ENCODE measurements at places on chromosomes 13 and 19.

- no peak for DNase-seq
These were observed 18.6 kb upstream of the STRN4 start for GRCh38 chr19:46764817-46765291.

- DNase-seq: peak; percentile 64
These were observed at the start of gene FOXA3 for GRCh38 chr19:45863840-45864628. Gene FOXA3 (plus strand): TSS chr19:45864326. CDS start chr19:45864457, 131 bp downstream.

DNA sequence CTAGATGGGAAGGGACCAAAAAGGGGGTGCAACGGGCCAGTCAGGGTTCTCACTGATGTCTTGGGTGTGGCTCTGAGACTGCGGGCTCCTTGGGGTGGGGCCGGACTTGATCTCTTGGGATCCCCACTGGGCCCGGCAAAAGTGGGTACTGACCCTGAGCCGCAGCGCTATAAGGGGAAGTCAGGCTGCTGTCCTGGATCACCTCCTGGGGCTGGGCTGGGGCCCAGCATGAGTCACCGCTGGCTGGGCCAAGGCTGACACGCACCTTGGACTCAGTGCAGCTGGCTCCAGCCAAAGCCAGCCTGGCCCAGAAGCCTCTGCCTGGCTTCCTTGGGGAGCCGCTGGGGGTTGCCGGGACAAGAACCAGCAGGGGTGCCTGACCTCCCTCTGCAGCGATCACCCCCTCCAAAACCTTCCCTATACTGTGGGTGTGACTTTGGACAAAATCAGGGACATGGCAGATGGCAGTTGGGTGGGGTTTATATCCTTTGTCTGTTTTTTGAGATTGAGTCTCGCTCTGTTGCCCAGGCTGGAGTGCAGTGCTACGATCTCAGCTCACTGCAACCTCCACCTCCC, 617 bp upstream of the IQCN start:
- no peak for DNase-seq

DNA sequence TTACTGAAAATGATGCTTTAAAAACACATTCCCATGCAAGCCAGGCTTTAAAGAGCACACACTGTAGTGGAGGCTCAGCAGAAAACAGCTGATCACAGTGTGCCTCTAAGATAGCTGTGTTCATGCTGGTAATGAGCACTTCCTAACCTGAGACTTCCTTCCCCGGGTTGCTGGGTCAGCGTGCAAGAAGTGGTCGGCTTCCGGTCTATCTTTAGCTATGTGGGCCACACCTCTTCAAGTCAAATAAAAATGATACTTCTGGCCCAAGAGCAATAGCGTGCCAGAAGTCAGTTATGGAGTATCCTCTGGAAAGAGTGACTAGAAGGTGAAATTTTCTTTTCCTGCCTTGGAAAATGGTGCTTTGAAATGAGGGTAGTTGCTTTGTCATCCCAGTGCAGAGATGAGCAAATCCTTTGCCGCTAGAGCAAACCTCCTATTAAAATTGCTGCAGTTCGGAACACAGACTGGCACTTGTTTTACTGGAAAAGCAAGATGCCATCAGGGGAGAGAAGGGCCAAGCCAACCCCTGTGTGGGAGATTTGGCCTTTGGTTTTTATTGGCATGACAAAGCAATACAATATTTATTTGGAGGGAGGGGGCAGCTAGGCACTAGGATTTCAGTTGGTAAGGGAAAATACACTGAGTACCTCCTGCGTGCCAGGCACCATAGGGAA, 64.2 kb downstream of the ARHGAP35 start:
- DNase-seq: peak; percentile 23

- DNase-seq: no peak
These were observed 534 bp downstream of the STK24 start for GRCh38 chr13:98576200-98576945.

DNA sequence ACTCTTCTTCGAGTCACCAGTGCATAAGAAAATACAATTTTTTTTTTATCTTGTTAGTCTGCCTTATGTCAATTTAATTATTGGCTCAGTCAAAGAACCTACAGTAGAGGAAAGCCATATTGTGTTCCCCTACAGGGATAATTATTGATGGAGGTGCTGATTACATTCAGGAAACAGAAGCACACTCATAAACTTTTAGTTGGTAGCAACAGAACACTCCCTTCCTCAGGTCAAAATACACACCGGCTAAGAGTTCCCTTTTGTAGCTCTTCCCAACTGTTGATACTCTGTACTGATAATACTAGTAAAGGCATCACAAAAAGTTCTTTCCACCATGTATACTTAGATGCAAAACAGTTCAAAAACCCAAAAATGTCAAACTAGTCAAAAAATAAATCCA, 18.4 kb downstream of the FOXO1 start:
- no peak for DNase-seq

DNA sequence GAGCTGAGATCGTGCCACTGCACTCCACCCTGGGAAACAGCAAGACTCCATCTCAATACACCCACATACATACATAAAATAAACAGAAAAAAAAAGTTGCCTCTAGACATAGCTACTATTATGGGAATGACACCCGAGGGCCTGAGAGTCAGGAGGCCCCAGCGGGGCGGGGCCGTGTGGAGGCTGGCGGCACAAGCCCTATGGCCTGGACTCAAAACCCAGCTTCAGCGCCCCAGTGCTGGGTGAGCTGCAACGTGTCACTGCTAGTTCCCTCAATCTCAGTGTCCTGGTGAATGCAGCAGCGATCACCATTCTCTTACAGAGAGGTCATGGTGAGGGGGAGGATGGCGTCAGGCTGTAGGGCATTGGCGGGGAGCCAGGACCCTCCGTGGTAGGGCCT, 9.2 kb upstream of the ZSCAN1 start:
- DNase-seq: no peak

GRCh38 chr19:7636691-7637373, at the start of gene STXBP2:
Gene STXBP2 (plus strand): TSS chr19:7637110. CDS start chr19:7637150, 40 bp downstream.
- DNase-seq: peak; percentile 97

DNA sequence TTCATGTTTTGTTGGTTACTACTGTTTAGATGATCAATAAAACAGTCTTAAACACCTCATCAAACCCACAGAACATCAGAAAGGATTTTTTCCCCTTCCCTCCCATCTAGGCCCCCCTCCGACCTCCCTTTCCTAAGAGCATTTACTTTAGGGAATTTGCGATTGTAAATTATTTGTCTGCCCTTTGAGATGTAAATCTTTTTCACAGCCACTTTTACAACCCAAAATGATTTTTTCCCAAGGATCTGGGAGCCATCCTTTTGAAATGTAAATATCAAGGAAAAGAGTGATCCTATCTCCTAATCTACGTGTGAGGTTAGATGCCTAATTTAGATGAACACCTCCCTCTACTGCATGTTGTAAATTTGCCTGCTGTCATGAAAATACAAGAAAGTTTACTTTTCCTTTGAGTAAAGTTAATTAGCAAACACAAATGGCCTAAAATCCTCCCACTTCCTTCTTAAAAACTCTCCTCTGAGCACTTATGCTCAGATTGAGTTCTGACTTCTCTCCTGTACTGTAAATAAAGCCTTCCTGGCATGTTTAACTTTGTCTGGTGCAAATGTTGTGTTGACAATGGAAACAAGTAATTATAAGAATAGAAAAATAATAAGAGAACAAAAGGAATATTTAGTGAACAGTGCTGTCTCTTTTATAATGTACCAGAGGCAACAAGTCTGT, 1646.9 kb upstream of the SPRY2 start:
- no peak for DNase-seq

DNA sequence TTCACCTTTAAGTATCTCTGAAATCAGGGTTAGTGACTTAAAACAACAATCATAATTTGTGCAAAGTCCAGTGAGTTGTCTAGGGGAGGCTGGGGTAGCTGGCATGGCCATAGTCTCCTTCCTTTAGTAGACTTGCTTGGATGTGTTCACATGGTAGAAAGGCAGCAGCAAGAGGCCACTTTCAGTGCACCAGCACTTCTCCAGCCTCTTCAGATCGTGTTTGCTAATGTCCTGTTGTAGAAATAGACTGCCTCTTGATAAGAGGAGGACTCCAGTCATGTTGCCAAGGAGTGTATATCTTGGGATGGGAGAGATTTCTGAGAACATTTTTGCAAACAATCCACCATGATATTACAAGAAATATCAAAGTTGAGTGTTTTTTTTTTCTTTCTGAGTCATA, 22.9 kb downstream of the WDFY2 start:
- DNase-seq: no peak
